ENCODE measurements at places on chromosomes 5 and 9.

- no peak for DNase-seq
Measured at GRCh38 chr5:52685566-52685965, 102.2 kb upstream of the ITGA1 start.

DNA sequence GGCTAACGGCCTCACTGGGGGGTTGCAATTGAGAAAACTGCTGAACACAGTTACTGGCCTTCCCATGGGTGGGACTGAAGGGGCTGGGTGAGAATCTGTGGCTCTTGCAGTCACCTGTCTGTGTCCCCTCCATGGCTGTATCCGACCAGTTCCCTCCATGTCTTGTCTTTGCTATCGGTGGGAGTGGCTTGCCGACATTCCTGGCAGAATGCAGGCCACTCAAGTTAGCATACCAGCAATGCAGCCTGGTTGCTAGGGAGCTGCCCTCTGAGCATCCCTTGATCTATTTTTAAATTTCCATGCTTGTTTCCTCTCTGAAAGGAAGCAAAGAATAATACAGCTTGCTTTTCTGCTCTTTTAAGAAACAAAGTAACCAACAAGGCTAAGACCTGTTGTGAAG is 1509.7 kb upstream of the WWC1 start:
- DNase-seq, result no peak

DNA sequence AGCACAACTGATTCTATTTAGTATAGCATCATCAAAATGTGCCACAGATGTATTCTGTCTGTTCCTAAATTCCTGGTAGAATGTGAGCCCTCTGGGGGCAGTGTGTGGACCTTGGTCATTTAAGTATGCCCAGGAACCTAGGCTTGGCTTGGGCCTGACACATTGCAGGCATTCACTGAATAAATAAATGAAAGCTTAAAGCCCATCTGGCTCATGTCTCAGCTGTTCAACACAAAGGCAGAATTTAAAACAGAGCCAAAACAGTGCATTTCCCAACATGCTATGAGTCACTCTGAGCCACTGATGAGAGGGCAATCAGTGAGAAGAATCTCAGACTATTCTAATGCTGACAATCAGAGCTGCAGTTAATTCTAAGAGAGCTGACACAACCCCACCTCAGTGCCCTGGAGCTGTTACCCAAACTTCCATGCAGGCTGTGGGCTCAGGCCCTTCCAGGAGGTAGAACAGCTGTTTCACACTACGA is 8.1 kb downstream of the FAM193B start:
- no peak for DNase-seq

DNA sequence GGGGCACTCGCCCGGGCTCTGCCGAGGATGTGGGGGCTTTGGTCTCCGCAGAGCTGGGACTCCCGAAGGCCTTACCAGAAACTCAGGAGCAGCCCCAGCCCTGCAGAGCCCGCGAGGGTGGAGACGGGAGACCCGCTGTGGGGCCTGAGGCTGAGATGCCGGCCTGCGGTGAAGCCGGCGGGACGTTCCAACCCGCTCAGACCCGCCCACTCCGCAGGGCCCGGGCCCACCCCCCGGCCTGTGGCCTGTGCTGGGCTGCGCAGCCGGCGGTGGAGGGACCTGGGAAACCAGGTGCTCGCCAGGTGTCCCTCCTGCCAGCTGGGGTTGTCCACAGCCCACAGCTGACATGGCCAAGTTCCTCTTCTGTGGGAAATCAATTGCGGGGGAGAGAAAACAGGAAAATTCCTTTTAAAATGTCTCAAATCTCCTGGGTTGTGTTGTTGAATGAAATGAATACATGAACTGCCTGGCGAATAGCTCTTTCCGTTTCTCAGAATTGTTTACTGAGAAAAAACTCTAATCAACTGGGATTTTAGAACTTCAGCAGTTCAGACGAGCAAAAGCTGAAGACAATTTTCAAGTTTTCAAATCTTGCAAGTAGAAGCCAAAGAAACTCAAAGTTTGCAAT is 49.0 kb upstream of the IRX4 start:
- no peak for DNase-seq

DNA sequence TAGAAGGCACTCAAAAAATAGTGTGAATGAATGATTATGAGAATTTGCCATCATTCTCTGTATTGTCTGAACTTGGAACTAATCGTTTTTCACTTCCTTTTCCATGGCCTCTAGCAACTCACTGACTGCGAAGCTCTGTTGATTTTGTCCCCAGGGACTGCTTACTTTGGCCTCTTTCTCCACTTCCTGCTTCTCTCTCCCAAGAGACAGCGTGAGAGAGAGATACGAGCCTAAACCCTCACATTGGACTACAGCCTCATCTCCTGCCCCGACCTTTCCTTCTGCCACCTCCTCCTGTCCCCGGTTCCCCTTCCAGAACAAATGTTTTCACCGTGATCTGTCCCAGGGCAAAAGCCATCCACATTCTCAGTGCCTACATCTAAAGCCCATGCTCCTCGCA is 300.8 kb upstream of the PANK3 start:
- no peak for DNase-seq

DNA sequence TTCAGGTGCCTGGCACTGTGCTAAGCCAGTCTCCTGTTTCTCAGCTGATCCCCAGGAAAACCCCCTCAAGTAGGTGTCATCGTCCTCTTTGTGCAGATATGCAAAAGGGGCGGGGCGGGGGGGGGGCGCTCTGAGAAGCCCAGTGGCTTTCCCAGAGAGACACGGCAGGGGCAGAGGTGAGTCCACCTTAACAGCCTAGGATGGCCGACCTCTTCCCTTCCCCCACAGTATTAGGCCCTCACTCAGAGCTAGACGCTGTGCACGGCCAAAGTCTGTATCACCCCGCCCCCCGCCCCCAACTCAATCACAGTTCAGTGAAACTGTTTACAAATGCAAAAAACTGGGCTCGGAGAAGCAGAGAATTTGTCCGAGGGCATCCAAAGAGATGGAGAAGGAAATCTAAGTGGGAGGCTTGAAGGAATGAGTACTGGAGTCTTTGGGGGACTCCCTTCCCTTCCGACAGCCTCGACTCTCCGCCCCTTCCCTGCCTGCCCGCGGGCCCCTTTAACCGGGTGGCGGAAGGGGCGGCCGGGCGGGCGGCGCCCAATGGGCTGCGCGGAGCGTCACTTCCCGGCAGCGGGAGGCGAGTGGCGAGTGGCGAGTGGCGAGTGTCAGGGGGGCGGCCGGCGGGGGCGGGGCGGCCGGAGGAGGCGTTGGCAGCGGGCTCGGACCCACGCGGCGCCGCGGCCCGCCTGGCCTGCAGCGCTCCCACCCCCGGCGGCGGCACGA is at the start of gene ERGIC1:
ERGIC1 (plus strand) TSS at position 566 of the 729 bp plus-strand sequence; CDS start at position 729, 163 bp downstream.
- DNase-seq, result peak; percentile 60

GRCh38 chr9:131483319-131484050 is 19.2 kb upstream of the POMT1 start:
- no peak for DNase-seq

GRCh38 chr9:79220666-79221065 is 351.1 kb upstream of the TLE4 start:
- no peak for DNase-seq

DNA sequence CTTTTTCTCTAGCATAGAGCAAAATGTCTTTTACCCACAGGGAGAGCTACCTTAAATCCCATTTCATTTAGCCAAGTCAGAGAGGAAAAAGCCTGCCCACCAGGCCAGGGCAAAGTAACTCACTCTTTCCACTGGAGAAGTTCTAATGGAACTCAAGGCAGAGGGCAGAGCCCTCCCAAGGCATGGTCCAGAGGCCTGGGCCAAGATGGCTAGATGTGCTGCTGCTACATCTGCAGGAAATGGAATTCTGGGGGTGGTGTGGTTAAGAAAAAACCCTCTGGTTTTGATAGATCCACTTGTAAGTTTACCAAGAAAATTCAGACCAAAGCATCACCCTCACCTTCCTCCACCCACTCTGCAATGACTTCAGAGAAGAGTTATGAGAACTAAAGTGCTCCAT is 37.3 kb downstream of the CSF2 start:
- peak; percentile 22 for DNase-seq

DNA sequence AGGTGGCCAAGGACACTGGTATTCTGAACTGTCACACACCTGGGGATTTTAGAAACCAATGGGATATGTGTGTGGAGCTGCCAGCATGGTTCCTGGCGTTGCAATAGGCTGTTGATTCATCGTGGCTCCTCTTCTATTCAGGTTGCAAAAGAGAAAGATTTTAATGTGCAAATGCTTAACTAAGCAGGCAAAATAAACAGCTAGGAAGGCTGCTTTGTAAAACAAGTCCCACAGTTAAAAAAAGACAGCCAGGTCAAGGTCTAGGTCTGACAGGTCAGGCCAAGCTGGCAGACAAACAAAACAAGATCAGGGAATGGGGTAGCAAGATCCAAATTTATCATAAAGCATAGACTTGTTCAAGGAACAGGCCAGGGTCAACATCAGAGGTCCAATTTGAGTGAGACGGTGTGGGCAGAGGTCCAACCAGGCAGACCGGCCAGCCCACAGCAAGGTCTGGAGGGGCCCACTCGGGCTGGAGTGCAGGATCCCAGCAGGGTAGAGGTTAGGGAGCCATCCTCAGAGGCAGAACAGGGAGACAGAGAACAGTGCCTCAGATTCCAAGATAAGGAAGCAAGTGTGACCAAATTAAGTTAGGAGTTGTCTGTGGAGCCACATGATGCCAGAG is 45.6 kb downstream of the SUB1 start:
- no peak for DNase-seq

DNA sequence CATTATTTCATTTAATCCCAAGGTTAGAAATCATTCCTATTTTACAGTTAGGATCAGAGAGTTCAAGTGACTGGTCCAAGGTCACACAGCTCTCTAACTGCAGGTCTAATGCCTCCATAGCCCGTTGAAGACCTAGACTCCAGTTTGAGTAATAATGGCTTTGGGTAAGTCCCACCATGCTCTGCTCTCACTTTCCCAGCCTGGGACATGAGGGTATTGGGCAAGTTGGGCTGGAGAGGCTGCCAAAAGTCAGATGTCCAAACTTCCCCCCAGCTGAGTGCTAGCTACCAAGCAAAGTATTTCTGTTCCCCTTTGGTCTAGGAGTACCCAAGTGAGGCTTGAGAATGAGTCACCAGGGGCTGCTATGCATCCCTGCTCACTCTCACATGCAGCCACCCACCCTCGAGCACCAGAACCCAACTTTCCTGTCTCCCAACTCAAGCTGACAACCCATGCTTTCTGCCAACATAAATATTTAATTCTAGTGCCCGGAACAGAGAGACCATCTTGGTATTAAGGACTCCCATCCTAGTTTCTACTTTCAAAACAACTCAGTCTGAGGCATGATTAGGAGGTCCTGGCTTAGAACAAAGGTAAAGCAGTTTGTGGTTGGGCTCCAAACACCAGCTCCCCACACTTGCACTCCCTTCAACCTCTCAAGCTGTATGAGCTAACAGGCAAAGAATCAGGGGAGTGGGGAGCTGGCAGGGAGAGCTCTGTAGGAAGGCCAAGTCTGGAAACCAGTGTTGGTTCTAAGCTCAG is 236.5 kb upstream of the TRIM32 start:
- DNase-seq, result no peak

- DNase-seq, result no peak
Measured at GRCh38 chr5:59863777-59864176, 29.7 kb downstream of the PDE4D start.

DNA sequence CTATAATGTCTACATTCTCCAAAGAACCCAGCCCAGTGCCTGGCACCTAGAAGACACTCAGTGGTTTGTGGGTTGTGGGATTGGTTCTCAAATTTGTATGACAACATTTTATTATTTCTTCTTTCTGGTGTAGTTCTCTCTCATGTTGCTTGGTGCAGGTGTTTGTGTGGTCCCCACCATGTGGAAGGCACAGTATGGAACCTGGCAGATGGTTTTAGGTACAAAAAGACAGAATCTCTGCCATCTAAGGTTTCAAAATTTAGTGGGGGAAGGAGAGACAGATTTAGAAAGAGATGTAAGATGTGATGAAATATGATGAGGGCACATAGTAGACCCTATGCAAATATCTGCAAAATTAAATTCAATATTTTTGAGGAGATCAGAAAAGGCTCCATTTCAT is 323.8 kb downstream of the CDK5RAP2 start:
- no peak for DNase-seq

DNA sequence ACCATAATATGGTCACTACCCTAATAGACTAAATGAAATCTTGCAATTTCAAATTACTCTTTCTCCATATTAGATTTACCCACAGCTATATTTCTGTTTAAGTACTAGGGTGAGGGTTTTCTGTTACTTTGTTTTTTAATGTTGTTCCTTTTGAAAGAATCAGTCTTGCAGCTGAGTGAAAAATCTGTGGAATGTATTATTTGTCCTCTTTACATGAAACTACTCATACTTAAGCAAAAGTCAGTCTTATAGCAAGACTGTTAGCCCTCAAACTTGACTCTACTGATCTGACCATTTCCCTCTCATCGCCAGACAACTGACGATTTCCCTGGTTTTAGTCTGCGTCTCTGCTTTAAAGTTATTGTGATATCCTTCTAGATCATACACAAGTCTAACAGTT is 84.0 kb downstream of the PIK3R1 start:
- no peak for DNase-seq

DNA sequence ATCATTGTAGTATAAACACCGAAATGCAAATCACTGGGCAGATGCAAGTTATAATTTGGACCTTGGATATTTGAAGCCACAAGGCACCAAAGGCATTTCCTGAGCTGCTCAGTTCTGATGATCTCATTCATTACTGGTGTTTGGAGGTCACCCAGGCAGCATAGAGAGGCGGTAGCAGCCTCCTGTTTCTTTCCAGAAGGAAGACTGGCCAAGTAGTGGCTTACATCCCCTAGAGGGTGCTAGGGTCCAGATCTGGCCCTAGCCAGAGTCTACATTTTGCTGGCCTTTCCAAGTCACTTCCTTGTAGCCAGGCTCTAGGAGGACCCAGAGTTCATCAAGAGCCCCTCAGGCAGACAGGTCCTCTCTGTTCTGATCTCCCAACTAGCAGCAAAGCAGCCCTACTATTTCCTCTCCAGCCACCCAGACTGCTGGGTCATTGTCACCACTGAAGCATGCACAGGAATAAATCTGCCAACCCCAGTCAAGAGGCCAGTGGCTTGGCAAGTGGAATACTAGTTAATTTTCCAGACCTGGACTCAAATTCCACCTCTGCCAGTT is 33.4 kb upstream of the TTC1 start:
- DNase-seq, result no peak

DNA sequence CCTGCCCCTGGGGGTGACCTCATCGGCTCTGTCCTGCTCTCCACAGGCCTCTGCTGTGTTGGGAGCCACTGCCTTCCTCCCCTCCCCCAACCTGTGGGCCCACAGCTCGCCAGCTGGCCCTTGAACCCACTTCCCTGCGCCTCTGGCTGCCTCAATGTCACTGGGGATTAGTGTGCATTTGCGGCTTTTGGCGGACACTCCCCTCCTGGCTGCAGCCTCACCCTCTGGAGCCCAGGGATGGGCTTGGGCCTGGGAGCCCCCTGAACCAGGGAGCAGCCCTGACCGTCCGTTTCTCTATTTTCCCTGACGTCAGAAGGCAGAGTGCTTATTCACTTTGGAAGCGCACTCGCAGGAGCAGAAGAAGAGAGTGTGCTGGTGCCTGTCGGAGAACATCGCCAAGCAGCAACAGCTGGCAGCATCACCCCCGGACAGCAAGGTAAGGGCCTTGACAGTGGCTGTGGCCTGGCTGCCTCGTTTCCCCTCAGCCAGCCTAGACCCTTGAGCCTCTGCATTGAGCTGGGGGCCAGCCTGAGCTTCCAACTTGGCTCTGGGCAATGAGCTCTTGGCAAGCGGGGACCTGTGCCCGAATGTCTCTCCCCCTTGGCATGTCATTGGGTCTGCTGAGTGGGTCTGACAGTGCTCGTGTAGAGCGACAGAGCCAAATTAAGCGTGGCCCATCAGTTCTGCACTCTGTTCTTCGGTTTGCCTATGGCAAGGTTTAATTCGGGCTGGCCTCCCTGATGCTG is 73.1 kb downstream of the RGS3 start:
- DNase-seq, result no peak

GRCh38 chr5:164799391-164799790 is 1294.0 kb downstream of the MAT2B start:
- no peak for DNase-seq

- DNase-seq, result no peak
Measured at GRCh38 chr5:107781451-107781850, 110.7 kb upstream of the EFNA5 start.

All from stimulated activated CD4-positive, alpha-beta T cell treated with anti-CD3 and anti-CD28 coated beads, Interleukin-4, amount 100 ng/mL, for 48 hours (primary cell).